Brain pericyte (primary cell): ENCODE measurements at places on chromosomes 5 and 9.

DNA sequence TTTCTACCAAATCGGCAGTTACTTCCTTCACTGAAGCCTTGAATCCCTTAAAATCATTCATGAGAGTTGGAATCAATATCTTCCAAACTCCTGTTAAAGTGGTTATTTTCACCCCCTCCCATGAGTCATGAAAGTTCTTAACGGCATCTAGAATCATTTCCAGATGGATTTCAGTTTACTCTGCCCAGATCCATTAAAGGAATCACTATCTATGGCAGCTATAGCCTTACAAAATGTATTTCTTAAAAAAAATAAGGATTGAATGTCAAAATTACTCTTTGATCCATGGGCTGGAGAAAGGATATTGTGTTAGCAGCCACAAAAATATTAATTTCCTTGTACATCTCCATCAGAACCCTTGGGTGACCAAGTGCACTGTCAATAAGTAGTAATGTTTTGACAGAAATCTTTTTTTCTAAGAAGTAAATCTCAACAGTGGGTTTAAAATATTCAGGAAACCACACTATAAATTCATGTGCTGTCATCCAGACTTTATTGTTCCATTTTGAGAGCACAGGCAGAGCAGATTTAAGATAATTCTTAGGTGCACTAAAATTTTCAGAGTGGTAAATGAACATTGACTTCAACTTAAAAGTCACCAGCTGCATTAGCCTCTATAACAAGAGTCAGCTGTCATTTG is 767.7 kb downstream of the DTWD2 start:
- no peak for DNase-seq

- DNase-seq, result no peak
These were observed 28.8 kb downstream of the CSF1R start for GRCh38 chr5:150057511-150057910.

DNA sequence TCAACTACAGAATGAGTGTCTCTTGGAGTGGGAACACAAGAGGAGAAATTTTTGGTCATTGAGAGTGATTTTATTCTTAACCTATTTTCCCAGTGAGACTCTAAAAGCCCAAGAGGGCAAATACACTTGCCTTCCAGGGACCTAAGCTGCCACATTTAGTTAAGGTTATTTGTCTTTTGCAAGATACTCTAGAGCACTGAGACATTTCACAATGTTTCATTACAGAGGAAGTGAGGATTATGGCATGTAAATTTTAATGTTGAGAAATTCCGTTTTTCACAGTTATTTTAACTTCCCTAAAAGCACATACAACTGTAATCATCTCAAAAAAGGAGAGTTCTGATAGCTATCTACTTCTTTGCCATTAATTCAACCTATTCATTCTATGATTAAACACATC is 38.7 kb upstream of the RAB3C start:
- no peak for DNase-seq

DNA sequence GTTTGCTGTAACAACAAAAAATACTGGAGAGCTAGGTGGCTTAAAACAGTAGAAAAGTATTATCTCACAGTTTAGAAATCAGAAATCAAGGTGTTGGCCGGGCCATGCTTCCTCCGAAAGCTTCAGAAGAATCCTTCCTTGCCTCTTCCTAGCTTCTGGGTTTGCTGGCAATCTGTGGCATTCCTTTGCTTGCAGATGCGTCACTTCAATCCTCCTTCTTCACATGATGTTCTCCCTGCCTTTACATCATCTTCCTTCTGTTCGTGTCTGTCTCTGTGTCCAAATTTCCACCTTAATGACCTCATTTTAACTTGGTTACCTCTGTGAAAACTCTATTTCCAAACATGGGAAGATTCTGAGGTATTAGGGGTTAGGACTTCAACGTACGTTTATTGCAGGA is 90.4 kb upstream of the CHD1 start:
- no peak for DNase-seq

DNA sequence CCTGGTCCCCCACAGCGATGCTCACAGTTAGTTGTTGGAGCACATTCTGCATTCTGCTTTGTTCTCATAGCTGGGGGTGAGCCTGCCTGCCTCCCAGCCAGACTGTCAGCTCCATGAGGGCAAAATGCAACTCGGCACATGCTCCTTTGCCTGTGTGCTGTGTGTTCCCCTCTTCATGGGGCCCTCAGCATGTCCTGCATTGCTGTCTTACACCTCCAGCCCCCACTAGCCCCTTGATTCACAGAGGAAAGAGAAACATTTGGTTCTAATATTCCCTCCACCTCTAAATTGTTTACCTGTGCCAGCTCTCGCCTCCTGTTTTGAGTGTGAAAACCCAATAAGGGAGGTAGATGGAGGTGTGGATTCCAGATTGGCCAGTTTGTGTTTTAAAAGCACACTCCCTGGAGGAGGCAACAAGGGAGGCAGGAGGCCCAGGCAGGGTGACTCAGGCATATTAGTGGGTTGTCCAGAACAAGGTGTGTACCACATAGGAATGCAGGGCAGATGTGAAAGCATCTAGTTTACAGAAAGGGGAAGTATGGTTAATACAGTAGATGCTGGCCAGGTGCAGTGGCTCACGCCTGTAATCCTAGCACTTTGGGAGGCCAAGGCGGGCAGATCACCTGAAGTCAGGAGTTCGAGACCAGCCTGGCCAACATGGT is 224.6 kb downstream of the AGTPBP1 start:
- DNase-seq, result no peak

- DNase-seq, result no peak
These were observed 248.3 kb downstream of the COX7C start for GRCh38 chr5:86866036-86866435.

- no peak for DNase-seq
These were observed 247.4 kb downstream of the SMARCA2 start for GRCh38 chr9:2262386-2263071.

GRCh38 chr5:134153241-134153640 is 23.5 kb downstream of the SKP1 start:
- no peak for DNase-seq

DNA sequence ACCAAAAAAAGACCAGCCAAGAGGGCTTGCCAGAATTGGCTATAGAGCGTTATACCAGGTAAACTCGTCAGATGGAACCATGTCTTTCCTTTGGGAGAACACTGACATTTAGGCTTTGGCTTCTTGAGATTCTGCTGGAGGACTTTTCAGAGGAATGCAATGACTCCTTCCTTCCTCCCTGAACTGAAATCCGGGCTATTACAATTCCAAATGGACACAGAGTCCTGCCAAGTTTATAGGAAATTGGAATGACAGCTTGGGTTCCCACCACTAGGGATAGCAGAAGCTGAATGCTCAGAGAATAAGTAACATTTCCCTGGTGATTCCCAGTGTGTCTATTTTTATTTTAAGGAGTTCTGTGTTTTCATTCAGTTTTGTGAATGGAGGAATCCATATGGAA is 143.0 kb downstream of the FGF1 start:
- DNase-seq, result no peak

GRCh38 chr9:128081056-128081455 is 13.0 kb downstream of the SLC25A25 start:
- peak; percentile 96 for DNase-seq

DNA sequence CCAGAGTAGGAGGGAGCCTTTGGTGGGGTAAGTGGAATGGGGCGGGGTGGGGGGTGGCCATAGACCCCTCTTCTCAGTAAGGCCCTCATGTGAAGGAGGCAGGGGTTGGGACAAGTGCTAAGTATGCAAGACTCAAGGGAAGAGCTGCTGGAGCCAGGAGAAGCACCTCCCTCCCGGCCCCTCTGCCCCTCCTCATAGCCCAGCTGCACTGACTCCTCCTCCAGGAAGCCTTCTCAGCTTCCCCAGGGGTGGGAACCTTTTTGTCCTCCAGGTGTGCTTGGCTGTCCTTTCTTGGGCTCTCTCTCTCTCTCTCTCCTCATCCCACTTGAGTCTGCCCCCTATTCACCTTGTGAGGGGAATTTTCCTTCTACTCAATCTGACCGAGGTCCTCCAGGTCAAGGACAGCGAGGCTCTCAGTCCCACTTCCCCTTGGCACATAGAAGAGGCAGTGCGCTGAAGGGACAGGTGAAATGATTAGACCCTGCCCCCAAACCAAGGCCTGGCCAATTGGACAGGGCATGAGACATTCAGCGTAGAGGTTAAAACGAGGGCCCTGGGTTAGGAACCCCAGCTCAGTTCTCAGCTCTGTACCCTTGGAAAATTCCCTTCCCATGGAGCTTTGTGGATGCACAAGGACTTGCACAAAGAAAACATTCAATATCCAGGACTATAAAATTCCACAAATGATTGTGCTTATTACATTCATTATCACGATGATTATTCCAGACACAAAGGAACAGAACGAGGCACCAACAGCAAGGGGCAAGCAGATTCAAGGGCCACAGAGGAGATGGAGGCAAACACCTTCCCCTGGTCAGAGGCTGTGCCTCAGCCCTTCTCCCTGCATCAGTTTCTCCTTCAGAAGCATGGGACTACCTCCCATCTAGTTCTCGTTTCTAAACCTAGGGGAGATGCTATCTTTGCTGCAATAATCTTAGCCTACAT is 45.6 kb upstream of the IL17B start:
- DNase-seq, result no peak

DNA sequence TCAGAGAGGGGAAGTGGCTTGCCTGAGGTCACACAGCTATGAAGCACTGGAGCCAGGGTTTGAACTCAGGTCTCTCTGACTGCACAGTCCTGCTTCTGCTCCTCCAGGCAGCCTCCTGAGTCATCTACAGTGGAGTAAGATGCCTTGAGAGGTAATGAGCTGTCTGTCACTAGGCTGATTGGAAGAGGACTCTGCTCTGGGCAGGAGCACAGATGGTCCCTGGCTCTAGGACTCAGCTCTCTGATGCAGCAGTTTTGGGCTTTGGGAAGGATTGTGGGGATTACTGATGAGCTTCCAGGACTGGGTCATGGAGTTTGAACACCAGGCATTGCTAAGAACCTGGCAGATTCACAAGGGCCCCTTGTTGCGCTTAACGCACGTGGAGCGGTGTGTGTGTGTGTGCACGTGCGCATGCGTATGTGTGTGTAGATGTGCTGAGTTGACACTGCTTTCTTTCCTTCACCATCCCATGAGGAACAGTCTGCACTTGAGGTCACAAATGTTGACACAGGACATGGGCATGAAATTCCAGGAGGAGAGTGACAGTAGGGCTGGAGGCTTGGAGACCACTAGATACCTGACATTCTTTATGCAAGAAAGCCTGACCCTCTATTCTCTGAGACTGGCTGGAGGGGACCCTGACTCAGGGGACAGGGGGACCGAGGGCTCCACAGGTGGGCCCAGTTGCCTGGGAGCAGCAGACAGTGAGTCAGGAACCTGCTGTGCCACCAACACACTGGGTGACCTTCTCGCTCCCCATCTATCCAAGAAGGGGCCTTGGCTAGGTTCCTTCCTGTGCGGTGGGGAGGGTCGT is 170.5 kb downstream of the RGS3 start:
- DNase-seq, result no peak

DNA sequence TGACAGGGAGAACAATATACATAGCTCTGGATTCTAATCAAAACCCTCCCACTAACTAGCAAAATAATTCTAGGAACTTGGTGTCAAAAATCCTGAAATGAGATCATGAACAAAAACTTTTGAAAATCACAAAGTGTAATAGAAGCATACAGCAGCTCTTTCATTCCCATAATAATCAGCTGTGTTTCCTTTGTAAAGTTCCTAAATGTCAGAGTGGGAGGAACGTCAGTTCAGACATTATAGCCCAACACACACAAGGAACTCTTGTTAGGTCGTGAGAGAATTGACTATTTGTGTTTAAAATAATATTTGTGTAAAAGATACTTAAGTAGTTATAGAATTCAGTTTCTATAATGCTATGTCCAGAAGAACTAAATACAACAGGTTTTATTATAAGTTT is 312.8 kb downstream of the SEMA5A start:
- no peak for DNase-seq

GRCh38 chr5:53261245-53261644 is 151.7 kb upstream of the MOCS2 start:
- no peak for DNase-seq

- no peak for DNase-seq
These were observed 108.9 kb upstream of the POU5F2 start for GRCh38 chr5:93850311-93850710.

- DNase-seq, result no peak
These were observed 4.0 kb downstream of the SRP19 start for GRCh38 chr5:112865128-112865527.

DNA sequence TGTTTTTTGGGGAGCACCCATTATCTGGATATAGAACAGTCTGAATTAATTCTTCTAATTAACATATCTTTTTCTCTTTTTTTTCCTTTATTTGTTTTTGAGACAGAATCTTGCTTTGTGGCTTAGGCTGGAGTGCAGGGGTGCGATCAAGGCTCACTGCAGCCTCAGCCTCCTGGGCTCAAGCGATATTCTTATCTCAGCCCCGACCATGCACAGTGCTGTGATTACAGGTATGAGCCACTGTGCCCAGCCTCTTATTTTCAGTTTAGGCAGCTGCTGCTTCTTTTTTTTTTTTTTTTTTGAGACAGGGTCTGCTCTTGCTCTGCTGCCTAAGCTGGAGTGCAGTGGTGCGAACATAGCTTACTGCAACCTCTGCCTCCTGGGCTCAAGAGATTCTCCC is 20.2 kb downstream of the UBE2R2 start:
- DNase-seq, result no peak

- no peak for DNase-seq
These were observed 66.8 kb upstream of the SMC2 start for GRCh38 chr9:104027295-104027694.

DNA sequence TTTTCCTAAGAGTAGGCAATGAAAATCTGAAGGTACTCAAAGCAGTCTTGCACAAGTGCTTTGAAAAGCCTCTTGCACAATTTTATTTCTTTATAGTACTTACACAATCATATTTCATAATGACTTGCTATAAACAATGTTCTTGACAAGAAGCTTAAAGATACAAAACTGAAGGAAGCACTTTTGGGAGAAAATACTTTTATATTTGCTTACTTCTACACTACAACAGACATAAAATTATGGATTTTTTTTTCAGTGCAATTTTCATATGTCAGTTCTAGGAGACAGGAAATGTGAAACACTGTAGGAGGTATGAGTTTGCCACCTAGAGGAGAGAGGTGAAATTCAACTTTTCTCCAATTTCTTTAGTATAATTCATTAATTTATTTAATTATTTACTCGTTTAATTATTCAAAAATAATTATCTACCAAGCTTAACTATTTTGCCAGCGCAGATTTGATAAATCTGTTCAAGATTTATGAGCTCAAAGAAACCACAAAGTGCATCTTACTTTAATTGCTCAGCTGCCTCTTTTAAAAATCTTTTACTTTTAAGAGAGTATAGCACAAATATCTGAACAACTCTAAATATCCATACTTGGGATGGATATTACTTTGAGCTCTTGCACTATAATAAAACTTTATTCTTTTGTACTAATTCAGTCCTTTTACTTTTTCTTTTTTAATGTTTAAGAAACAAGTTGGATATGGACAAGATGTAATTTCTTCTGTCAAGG is 29.0 kb upstream of the CDKN2B start:
- DNase-seq, result no peak
